Fibroblast of upper back skin (primary cell): ENCODE measurements at places on chromosomes 2 and 18.
A peak's percentile ranks its signal among the peaks of the same experiment; 100 is the strongest.

GRCh38 chr2:133791191-133791590 is 222.9 kb upstream of the NCKAP5 start:
- DNase-seq, result peak; percentile 73

GRCh38 chr2:16948053-16948452 is 282.4 kb upstream of the CYRIA start:
- no peak for DNase-seq

- DNase-seq, result no peak
These were observed 63.1 kb downstream of the CXCR4 start for GRCh38 chr2:136054856-136055255.

- peak; percentile 36 for DNase-seq
These were observed at the start of gene LGALSL for GRCh38 chr2:64453770-64454385. Gene LGALSL, plus strand, starts transcription at chr2:64454162. Its CDS starts 384 bp downstream, at chr2:64454546.
